Posterior vena cava (tissue), 2 donors: ENCODE measurements at places on chromosomes 7 and 10. TPM values are rescaled to one million over a fixed set of nuclear protein-coding genes. Genes with fewer than 3 reads are reported as not detected.

DNA sequence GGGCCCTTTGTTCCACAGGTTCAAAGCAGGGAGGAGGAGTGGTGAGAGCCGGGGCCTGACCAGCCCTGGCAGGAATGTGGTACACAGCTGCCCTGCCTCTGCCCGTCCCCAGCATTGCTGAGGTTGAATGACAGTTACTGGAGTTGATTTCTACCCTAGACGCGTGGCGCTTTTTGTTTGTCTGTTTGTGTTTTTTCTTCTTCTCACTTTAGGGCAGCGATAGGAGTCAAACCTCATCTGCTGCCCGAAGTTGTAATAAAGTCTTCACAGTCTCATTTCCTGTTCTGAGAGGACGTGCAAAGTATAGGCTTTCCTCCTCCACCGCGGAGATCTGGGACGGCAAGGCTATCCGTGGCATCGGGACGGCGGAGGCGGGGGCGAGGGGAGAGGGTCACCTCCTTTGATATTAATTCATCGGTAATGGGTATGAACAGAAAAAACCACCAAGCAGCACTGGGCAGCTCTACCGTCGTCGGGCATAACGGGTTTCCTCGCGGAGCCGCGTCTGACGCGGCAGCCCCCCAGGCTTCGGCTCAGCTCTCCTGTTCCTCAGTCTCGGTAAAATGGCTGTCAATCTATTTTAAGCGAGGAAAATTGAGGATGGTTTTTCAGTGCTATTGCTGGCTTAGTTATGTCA, 160.8 kb downstream of the LRMDA start:
- no peak for DNase-seq

- no peak for DNase-seq
These were observed 22.8 kb downstream of the GLI3 start for GRCh38 chr7:42214060-42214679.

- DNase-seq: no peak
These were observed 96.4 kb downstream of the PRKG1 start for GRCh38 chr10:51170518-51171245.

CADPS2 gene
- 19.1 TPM for total RNA-seq

HMX2 gene
- total RNA-seq: not detected
